ENCODE measurements at places on chromosomes 11 and 22. TPM values are rescaled to one million over a fixed set of nuclear protein-coding genes. Genes with fewer than 3 reads are reported as not detected.

The CCDC188 gene
- total RNA-seq: 12.2 TPM

The ACTN3 gene
- 1.7 TPM for total RNA-seq

The MMP3 gene
- not detected for total RNA-seq

The CPT1B gene
- total RNA-seq: 103 TPM

The FAM227A gene
- 16.3 TPM for total RNA-seq

The CDC45 gene
- total RNA-seq: 43.7 TPM

The GPR83 gene
- 0.94 TPM for total RNA-seq

The TSPAN32 gene
- 1.1 TPM for total RNA-seq

The MAPK8IP2 gene
- 34.9 TPM for total RNA-seq

The FAM111B gene
- total RNA-seq: 0.81 TPM

The PSMA1 gene
- 74.7 TPM for total RNA-seq

The CALCB gene
- 1.2 TPM for total RNA-seq

The A4GALT gene
- total RNA-seq: 17.3 TPM

The PARVG gene
- 9.7 TPM for total RNA-seq

The RIMBP3C gene
- 17.5 TPM for total RNA-seq

The MS4A12 gene
- 0.74 TPM for total RNA-seq

The ADAMTS15 gene
- total RNA-seq: 2.8 TPM

The CASP5 gene
- not detected for total RNA-seq

The GLB1L3 gene
- 21.3 TPM for total RNA-seq

The OTUB1 gene
- 145 TPM for total RNA-seq

The SELENOH gene
- total RNA-seq: 222 TPM

Data from testis (tissue), 5 donors.